ENCODE measurements at places on chromosomes 2 and 18.

DNA sequence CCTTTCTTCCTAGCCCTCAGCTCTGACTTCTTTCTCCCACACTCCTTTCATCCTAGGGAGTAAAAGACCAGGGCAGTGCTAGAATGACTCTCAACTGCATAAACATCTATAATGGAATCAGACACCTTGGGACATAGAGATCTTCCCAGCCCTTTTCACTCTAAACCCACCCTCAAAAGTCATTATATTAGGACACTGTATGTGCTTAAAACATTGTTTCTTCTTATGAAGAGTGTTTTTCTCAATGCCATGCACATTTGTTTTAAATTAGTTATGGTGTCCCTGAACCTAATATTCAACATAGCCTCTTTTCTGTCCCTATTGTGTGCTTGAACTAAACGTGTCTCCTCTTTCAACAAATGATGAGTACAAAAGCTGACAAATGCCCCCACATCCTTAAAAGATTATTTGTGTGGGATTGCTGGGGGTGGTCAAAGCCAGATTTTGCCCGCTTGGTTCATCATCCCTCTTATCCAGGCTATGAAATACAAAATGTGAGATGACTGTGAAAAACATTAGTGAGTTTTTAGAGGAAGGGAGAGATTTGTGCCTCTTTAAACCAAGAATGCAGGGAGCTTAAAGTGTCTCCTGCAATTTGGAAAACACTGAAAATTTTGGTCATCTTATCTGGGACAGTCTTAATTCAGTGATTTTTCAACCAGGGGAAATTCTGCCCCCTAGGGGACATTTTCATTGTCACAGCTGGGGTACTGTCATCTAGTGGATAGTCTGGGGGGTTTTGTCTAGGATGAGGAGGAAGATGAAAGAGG is 29.0 kb downstream of the SERPINB5 start:
- DNase-seq = no peak

GRCh38 chr2:174606336-174606735 is 8.7 kb upstream of the WIPF1 start:
- no peak for DNase-seq

DNA sequence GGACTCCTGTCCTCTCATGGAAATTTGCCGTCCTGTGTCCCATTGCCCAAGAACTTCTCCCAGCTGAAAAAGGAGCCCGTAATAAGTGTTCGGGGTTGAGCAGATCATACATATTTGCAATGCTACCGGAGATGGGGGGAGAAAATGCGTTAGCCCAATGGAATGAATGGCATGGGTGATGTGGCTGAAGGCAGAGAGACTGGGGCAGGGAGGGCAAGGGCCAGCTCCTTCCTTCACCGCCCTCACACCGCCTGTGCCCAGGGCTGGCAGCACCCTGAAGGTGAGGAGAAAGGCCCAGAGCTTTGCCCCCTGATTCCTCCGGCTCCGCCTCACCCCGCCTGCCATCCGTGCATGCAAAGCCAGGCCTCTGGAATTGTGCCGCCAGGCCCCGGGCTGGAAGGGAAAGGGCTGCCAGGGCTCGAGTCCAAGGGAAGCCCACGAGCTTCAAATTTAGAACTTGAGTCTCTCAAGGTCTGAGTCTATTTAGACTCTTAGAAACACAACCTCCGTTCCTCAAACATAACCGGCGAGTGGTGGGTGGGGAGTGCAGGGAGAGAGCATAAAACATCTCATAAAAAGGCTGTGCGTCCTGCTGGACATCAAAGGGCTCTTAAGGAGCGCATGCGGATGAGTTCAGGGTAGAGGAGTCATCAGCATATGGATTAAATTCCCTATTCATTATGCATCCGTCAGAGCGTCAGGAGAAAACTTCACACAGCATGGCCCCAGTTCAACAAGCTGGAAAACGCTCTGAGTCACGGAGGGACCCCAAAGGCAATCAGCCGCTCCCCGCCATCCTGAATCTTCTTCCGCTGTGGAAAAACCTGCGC is 121.7 kb upstream of the GLI2 start:
- DNase-seq = no peak

GRCh38 chr2:43210467-43211303 is 15.7 kb downstream of the ZFP36L2 start:
- DNase-seq = no peak

- DNase-seq = no peak
Measured at GRCh38 chr2:69768235-69768634, 26.3 kb downstream of the ANXA4 start.
